ENCODE measurements at places on chromosomes 1 and 21.
A peak's percentile ranks its signal among the peaks of the same experiment; 100 is the strongest.

DNA sequence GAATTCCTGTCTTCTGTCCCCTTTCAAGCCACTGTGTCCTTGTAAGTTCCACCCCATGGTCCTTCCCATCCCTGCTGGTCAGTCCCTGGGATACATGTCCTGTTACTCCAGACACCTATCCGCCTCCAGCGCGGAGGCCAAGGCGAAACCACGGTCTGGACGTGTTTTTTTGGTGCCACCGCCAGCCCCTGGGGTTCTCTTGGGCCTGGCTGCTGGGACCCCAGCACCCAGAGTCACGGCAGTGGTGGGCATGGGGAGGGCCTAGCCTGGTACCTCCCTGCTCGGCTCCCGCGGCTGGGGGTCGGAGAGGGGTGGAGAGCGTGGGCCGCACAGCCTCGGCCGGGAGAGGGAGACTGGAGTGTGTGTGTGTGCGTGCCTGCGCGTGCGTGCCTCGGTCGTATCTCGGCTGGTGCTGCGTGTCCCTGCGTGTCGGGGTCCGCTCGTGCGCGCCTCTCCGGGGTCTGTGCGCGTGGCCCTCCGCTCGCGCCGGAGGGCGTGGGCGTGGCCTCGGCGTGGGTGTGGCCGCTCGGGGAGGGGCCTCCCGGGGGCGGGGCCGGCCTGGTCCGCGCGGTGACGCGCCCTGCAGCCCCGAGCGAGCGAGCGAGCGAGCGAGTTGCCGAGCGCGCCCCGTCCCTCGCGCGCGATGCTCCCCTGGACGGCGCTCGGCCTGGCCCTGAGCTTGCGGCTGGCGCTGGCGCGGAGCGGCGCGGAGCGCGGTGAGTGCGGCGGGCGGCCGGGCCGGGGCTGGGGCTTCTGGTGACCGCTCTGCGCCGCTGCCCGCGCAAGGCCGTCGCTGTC, at the start of gene VWA1:
VWA1 (plus strand) TSS at position 585 of the 798 bp plus-strand sequence; CDS start at position 644, 59 bp downstream.
- DNase-seq = peak; percentile 72

DNA sequence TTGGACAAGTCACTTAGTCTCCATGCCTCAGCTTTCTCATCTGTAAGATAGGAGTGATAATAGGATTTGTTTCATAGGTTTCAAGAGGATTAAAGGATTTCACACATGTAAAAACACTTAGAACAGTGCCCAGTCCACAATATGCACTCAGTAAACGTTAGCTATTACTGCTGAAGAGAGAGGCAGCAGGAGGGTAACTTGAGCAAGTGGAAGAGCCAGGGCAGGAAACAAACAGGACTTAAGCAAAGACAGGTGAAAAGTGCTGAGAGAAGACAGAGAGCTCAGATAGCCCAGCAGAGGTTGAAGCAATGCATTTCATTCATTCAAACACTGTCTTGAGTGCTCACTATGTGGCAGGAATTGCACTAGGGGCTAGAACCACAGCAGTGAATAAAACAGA, 21.1 kb upstream of the H3-3A start:
- no peak for DNase-seq

GRCh38 chr1:165025805-165026204, 330.7 kb downstream of the LMX1A start:
- DNase-seq = no peak

DNA sequence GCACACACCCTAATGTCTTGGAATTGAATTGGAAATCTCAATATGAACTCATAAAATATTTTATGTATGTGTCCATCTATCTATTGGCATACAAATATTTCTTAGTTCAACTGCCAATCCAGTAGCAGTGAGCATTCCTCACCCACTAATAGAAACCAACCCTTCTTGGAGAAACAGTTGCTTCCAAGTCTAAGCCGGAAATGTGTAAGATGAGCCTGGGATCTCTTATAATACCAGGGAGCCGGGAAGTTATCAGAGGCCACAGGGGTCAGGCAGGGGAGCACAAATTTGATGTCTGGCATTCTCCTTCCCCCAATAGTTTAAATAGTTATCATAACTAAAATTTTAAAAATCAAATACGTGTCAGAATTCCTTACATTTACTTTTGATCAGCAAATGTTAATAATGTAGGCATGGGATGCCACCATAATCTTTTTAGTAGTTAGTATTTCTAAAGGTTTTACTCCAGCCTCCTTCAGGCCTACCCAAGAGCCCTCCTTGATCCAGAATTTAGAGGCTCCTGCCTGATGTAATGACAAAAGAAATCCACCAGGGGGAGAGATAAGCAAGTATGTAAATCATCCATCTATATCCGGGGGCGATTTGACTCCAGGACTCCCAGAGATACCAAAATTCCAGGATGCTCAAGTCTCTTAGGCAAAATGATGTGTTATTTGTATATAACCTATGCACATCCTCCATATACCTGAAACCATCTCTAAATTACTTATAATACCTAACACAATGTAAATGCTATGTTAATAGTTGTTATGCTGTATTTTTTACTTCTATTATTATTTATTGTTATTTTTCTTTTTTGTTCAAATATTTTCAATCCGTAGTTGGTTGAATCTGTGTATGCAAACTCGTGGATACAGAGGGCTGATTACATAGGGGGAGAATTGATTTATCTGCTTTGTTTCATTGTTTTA, 218.7 kb upstream of the COA6 start:
- DNase-seq = peak; percentile 9

- no peak for DNase-seq
These were observed 376 bp downstream of the SF3A3 start for GRCh38 chr1:37989361-37989930.

GRCh38 chr1:98333936-98334335, 327.6 kb upstream of the SNX7 start:
- no peak for DNase-seq

DNA sequence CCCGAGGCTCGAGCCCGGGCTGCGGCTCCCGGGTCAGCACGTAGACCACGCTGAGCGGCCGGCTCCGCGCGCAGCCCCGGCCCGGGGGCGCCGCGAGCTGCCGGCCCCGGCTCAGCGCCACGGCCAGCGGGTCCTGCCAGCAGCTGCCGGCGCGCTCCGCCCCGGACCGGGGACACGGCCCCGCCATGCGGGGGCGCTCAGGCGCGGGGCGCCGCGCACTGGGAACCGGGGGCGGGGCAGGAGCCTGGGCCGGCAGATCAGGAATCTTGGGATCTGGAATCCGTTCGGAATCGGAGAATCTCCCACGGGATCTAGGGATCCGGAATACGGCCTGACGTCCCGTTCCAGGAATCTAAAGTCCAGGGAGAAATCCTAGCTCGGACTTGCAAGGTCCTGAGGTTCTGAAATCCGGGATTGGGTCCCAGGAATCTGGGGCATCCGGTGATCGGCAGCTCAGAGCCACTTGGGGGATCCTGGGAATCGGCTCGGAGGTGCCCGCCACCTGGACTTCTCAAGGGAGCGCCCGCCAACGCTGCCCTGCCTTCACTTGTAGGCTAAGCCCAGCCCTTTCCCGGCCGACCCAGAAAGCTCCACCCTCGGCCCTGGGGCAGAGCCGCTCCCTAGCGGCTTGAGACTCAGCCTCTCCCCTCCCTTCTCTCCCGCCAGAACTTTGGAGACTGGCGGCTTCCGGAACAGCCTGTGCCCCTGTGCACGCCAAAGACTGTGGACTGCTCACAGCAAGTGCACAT, at the start of gene MAP3K6:
MAP3K6 (minus strand) TSS at position 551 of the 749 bp plus-strand sequence; CDS start at position 187, 364 bp downstream.
- no peak for DNase-seq

DNA sequence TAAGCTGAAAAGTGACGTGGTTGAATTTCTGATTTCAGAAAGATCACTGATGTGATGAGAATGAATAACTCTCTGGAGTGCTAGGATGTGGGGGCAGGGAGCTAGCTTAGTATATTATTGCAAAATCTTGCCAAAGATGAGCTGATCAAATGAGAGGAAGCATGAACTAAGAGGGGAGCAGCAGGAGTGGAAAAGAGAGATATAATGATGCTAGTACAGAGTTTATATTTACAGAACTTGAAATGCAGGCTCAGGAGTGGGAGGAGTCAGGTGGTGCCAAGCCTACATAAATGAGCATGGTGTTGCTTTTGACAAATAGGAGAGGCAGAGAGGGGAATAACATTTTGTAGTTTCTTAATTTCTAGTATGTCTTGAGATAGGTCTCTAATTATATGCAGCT, 38.1 kb upstream of the NBL1 start:
- no peak for DNase-seq

DNA sequence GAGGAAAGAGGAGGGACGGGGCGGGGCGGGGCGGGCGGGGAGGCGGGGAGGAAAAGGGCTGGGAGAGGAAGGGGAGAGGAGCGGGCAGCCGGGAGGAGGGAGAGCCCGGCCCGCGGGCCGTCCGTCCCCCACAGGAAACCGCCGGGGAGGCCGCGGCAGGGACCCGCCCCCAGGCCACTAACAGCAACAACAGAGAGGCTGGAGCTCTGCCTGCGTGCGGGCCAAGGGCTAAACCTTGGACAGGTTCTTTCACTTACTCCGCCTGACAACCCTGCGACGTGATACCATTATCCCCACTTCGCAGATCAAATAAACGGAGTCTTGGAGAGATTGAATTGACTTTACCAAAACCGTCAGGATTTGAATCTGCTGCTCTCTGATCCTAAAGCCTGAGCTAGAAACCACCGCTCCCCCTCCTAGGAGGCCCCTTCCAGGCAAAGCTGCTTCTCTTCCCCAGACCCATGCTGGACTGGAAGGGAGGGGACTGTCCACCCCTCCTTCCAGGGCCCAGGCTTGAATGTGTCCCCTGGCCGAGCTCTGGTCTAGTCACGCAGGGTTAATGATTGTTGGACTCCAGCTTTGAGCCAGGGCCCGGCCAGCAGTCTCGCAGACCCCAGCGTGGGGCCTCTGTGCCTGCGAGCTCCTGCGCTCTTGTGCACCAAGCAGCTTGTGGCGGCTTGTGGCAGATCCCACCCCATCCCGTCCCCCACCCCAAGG, at the start of gene EVA1B:
EVA1B (minus strand) TSS at position 10 of the 717 bp plus-strand sequence. CDS start 608 bp downstream, outside the sequence.
- DNase-seq = peak; percentile 77

- DNase-seq = no peak
These were observed 23.4 kb downstream of the SLAMF6 start for GRCh38 chr1:160499631-160500030.

DNA sequence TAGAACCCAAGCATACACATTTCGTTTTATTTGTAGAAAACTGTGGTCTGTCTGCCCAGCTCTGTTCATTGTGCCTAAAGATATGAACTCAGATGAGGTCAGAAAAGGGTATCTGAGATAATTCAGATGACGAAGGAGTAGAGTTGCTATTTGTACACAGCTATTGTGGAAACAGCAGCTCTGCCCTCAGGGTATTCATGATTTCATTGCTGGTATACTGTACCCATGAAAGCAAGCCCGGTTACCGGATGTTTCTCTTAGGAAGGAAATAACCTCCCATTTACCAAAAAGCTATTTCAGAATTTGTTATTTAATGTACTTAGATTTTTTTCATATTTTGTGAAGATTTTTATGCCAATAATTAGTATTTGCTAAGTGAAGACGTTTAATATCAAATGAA, 37.8 kb downstream of the SMAP2 start:
- no peak for DNase-seq

- DNase-seq = no peak
These were observed 1.3 kb downstream of the CRYZ start for GRCh38 chr1:74731399-74732052.

- no peak for DNase-seq
These were observed 16.0 kb upstream of the TEKT2 start for GRCh38 chr1:36067871-36068270.

DNA sequence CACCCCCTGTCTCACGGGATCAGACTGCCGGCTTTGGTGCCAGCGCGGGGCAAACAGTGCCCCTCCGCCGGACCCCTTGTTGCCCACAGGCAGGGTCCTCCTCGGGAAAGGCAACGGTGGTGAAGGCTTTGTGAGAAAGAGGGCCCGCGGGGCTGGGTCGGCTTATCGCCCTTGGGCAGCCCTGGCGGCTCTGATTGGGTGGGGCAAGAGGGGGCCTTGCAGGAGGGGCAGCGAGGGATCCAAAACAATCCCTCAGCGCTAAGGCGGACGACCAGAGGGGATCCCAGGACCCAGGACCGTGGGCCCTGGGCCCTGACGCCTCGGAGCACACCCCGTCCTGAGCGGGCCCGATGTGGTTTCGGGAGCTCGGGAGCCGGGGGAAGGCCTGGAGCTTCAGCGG, 3.9 kb upstream of the ZNF678 start:
- no peak for DNase-seq

DNA sequence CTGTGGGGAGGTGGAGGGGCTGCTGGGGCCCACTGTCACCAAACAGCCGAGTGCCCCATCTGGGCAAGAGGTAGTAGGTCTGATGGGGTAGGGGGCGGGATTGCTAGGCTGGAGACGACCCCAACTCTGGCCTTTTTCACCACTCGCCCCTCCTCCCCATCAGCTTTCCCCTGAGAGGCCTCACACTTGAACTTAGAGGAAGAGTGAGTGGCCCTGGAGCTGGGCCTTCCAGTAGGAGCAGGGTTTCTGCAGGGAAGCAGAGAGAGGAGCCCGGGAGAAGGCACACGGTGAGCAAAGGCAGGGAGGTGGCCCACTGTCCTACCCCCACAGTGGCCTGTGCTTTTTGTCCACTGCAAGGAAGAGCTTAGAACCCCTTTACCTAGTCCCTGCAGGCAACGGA, 111.9 kb upstream of the WNT4 start:
- DNase-seq = no peak

DNA sequence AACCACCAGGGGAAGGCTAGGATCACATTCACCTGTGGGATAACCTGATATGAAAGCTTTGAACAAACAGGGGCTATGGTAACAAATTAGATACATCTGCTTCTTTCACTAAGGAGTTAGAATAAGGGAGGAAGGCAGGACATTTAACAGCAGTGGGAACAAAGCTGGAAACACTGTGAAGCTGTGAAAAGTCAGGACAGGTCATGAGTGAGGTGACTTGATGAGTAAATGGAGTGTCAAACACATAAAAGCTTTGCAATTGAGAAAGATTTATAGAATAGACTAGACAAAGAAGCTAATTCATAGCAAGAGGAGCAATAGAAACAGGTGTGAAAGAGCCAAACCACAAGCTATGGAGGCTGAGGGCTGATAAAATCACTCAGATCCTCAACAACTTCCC, 110.0 kb downstream of the ASTN1 start:
- DNase-seq = no peak

GRCh38 chr1:85579622-85580021, 939 bp upstream of the CCN1 start:
- no peak for DNase-seq

- no peak for DNase-seq
These were observed 935.2 kb downstream of the PLA2G4A start for GRCh38 chr1:187763976-187764375.

- no peak for DNase-seq
These were observed 64.0 kb upstream of the KIF1B start for GRCh38 chr1:10146391-10146790.

DNA sequence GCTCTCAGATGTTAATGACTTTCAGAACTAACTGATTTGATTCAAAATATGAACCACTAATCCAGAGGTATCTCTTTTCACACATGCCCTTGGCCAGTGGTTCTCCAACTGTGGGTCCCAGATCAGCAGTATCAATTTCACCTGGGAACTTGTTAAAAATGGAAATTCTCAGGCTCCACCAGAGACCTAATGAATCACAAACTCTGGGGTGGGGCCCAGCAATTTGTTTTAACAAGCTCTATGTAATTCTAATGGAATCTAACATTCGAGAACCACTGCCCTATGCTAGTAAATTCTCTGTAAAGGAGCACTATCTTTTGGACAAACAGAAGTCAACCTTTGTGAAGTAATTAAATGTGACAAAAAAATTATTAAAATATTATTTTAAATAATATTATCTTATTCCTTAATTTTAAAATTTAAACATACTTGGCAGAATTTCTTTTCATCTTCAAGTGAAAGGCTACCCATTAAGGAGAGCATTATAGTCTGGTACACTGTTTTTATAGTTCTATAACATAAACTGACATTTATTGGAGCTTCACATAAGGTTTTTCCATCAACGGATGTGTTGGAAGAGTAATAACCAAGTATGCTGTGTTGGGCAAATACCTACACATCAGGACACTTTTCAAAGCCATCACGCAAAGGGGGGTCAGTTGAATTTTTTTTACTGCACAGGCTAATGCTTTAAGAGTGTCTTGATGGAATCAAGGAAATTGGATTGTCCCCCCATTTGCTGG, 130.4 kb downstream of the LHX4 start:
- no peak for DNase-seq
